ENCODE measurements at places on chromosomes 2 and 18. TPM values are rescaled to one million over a fixed set of nuclear protein-coding genes. Genes with fewer than 3 reads are reported as not detected.

- DNase-seq = peak; percentile 67
- H3K4me1 ChIP-seq = no peaks in the 10 kb centered on the region
- H3K4me3 ChIP-seq = no peak overlapping the region
- peak overlapping the region; percentile 80 for H3K27ac ChIP-seq
- no peaks in the 10 kb centered on the region for H3K27me3 ChIP-seq
Observed at GRCh38 chr2:85579266-85579935, 2.0 kb downstream of the VAMP8 start.

GRCh38 chr2:136496966-136497365 lies 268.4 kb upstream of the THSD7B start:
- H3K4me3 ChIP-seq = no peak overlapping the region
- H3K4me1 ChIP-seq = no peaks in the 10 kb centered on the region
- no peak overlapping the region for H3K27ac ChIP-seq
- no peaks in the 10 kb centered on the region for H3K36me3 ChIP-seq

- H3K27me3 ChIP-seq = no peaks in the 10 kb centered on the region
- H3K36me3 ChIP-seq = no peaks in the 10 kb centered on the region
- H3K4me3 ChIP-seq = no peak overlapping the region
- peaks cover 14% of the 10 kb centered on the region for H3K4me1 ChIP-seq
- DNase-seq = no peak
- no peak overlapping the region for H3K27ac ChIP-seq
Observed at GRCh38 chr2:159620796-159621195, 4.4 kb upstream of the BAZ2B start.

DNA sequence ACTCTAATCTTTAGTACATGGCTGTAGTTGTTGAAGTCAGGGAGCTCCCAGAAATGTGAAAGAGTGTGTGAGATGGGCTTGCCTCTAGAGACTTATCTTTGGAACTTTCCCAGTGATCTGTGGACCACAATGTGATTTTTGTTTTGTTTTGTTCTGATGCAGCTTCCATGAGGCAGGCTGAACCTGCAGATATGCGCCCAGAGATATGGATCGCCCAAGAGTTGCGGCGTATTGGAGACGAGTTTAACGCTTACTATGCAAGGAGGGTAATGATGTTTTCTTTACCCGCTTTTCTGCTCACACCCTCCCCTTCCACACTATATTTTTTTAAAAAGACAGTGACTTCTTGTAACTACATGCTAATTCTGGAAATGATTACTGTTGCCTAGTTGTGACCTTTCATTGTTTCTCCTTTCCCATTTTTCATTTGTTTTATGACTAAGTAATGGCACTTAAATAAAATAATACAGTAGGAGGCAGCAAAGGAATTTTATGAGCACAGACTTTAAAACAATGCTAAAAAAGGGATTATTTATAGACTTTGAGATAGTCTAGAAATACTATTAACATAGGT lies 29.3 kb downstream of the BCL2L11 start:
- H3K27ac ChIP-seq = no peak overlapping the region
- no peak overlapping the region for H3K4me3 ChIP-seq
- H3K4me1 ChIP-seq = no peaks in the 10 kb centered on the region
- no peak for DNase-seq
- H3K36me3 ChIP-seq = peaks cover 17% of the 10 kb centered on the region

- DNase-seq = no peak
- H3K4me1 ChIP-seq = peaks cover 42% of the 10 kb centered on the region
- H3K27me3 ChIP-seq = no peaks in the 10 kb centered on the region
- no peaks in the 10 kb centered on the region for H3K36me3 ChIP-seq
- peak overlapping the region; percentile 98 for H3K4me3 ChIP-seq
Observed at GRCh38 chr2:174681099-174682006, 82.9 kb downstream of the CHRNA1 start.

- H3K27me3 ChIP-seq = no peaks in the 10 kb centered on the region
- H3K4me3 ChIP-seq = no peak overlapping the region
- no peaks in the 10 kb centered on the region for H3K4me1 ChIP-seq
Observed at GRCh38 chr2:30226144-30227032, 4.9 kb upstream of the LBH start.

GRCh38 chr2:42925742-42926433 lies 133.5 kb upstream of the HAAO start:
- no peaks in the 10 kb centered on the region for H3K36me3 ChIP-seq
- no peak for DNase-seq
- H3K4me3 ChIP-seq = no peak overlapping the region
- no peaks in the 10 kb centered on the region for H3K4me1 ChIP-seq
- H3K27me3 ChIP-seq = no peaks in the 10 kb centered on the region
- peak overlapping the region; percentile 82 for H3K27ac ChIP-seq

- H3K36me3 ChIP-seq = no peaks in the 10 kb centered on the region
- DNase-seq = peak; percentile 87
Observed at GRCh38 chr2:218292048-218293014, at the start of gene TMBIM1. Gene TMBIM1 (minus strand): TSS chr2:218292503. CDS start chr2:218282141, 10,362 bp downstream.

GRCh38 chr2:196589419-196589818 lies 50.1 kb upstream of the CCDC150 start:
- no peaks in the 10 kb centered on the region for H3K4me1 ChIP-seq
- DNase-seq = no peak
- no peaks in the 10 kb centered on the region for H3K27me3 ChIP-seq
- H3K4me3 ChIP-seq = no peak overlapping the region

Gene FSHR
- 1.1 TPM for total RNA-seq

Gene GPR39
- 1.0 TPM for total RNA-seq

Gene GREB1
- total RNA-seq = 3.1 TPM

Gene GDF7
- 1.7 TPM for total RNA-seq

Gene DUSP19
- 15.3 TPM for total RNA-seq

Gene IMPA2
- 22.9 TPM for total RNA-seq

Gene FOXI3
- total RNA-seq = not detected

Gene CDH2
- total RNA-seq = 205 TPM
